ENCODE measurements at places on chromosomes 16 and 17. TPM values are rescaled to one million over a fixed set of nuclear protein-coding genes. Genes with fewer than 3 reads are reported as not detected.

- DNase-seq: no peak
Observed at GRCh38 chr17:76986365-76986764, 118.2 kb downstream of the MGAT5B start.

DNA sequence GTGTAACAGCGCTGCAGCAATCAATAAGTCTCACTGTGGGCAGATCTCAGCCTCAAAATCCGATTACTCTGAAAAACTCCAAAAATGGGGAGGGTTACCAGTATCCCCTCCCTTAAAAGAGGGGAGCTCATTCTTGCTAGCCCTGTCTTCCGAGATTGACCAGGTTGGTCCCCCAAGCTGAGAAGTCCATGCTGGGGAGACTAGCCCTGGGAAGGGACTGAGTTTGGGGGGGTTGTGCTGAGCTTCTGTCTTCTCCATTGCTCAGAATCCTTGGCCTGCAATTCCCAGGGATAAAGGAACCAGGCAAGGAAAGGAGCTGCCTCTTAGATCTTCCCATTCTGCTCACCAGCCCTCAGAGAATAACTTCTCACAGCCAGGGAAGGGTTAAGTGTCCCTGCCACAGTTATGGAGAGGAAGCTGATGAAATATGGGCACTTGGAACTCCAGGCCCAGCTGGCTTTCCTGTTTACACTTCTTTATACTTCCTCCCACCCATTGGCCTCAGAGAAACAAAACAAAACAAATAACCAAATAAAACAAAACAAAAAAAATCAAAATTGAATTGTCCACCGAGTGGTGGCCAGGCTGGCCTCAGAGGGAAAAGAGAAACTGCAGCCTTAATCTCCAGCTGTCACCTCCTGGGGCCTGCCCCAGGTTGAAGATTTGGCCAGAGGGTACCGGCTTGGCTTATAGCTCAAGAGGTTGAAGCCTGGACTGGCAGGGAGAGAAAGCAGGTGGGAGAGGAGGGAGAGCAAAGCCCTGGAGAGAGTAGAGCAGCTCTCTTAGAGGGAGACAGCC is 2.6 kb downstream of the HOXB3 start:
- peak; percentile 18 for DNase-seq

GRCh38 chr16:1078579-1079021 is 6.1 kb downstream of the SSTR5 start:
- no peak for DNase-seq

The COPZ2 gene
- 1.2 TPM for polyA plus RNA-seq

GRCh38 chr17:20200016-20200795 is 191.0 kb downstream of the SPECC1 start:
- no peak for DNase-seq

The ITGAX gene
- polyA plus RNA-seq: 78.8 TPM

The SMIM36 gene
- not detected for polyA plus RNA-seq

The GNAO1 gene
- 0.13 TPM for polyA plus RNA-seq

DNA sequence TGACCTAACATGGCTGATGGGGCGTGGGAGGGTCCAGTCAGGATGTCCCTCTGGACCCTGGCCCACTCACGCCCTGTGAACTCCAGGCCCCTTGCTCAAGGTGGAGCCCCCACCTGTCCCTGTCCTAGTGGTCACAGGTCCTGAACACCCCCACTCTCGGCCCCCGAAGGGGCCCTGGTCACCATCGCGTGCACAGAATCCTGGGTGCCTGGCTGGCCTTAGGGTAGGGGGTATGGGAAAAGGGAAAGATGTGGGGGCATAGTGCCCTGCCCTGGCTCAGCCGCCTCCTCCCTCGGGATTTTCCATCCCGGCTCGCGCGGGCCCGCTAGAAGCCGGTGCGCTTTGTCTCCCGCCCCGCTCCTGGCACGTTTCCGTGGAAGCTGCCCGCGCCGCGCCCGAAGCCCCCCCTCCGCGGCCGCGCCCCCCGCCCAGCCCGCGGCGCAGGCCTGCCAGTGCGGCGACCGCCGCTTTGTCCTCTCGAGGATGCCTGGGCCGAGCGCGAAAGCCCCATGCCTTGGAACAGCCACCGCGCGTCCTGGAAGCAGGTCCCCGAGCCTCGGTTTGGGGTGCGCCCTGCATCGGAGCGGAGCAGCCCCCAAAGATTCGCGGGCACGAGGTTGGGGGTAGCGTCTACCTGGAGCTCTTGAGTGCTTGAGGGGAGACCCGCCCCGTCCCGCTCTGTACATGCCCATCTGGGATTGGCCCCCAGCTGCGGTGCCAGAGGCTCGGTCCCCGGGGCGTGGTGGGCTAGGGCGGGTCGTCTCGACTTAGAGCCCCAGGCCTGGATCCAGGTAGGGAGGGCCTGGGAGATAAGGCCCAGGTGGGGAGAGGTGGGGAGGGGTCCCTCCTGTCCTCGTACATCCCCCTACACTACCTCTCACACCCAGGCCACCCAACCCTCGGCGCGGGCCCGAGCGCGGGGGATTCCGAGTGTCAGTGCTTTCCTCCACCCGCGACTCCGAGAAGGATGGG is 1.3 kb downstream of the SMPD3 start:
- no peak for DNase-seq

DNA sequence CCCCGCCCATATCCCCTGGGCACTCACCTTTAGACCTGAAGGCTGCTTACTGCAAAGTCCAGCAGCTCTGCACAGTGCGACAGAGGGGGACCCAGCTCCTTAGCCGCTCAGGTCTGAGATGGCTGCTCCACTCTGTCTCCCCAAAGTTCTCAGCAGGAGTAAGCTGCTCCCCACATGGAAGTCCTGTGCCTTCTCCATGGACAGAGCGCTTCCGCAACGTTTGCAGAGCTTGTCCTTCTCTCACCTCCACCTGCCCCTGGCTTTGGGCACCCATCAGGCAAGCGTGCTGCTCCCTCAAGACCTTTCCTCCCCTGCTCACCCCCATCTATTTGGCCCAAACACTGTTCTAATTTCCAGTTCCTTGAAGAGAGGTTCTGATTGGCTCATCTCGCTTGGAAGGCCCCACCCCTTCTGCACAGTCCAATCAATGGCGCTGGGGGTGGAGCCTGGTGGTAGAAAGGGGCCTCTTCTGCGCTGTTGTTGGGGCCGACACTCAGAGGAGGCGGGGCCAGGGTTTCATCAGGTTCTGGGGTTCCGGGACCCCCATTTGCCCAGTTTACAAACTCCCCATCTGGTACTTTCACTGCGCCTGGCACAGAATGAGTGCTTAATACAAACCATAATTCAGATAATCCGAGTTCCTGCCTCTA is 137.2 kb downstream of the CYLD start:
- DNase-seq: no peak

The ANKRD40CL gene
- not detected for polyA plus RNA-seq

DNA sequence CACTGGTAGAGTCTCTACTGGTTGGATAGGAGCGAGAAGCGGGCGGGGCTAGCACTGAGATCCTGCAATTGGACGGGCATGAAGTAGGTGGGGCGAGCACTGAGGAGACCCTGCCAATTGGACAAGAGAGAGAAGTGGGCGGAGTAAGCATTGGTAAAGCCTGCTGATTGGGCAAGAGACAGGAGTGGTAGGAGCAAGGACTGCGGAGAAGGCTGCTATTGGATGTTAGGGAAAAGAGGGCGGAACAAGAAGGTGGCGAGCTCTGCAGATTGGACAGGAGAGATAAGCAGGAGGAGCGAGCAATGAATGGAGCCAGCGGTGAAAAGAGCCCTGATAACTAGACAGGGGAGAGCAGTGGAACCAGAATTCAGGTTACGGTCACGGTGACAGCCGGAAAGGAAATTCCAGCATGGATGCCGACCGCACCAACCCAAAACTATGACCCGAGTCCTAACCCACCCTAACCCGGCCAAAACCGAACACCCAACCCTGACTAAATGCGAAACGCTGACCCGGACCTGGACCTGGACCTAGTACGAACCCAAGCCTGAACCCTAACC is 4.8 kb downstream of the SCGB1C2 start:
- DNase-seq: peak; percentile 26

- no peak for DNase-seq
Observed at GRCh38 chr16:19802612-19803011, 82.0 kb downstream of the GPRC5B start.

DNA sequence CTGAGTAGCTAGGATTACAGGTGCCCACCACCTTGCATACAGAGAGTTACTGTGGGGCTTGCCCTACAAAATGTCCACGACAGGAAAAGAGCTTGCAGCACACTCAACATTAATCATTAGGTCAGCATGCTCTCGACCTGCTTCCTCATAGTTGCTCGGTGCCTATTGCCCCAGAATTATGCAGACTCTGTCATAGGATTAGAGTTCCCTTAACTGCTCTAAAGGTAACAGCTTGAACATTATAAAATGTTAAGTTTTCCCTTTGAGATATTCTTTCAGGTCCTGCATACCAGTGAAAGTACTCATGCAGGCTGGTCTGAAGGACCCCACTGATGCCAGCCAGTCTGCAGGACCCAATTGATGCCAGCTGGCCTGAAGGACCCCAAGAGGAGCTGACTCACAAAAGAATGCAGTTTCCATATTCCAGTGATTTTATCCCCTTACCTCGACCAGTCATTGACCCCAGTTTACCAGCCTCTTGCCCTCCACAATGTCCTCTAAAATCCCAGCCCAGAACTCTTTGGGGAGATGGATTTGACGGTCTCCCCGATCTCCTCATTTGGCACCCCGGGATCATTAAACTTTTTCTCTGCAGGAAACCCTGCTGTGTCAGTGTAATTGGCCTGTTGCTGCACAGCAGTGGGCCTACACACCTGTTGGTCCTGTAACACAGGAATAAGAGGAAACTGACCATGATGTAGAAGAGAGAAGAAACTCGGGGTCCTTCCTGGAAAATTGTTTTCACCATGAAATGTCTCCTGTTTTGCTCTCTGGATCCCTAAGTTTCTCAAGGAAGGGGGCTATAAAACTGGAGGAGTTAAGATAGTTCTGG is 10.6 kb downstream of the ICAM2 start:
- DNase-seq: no peak

DNA sequence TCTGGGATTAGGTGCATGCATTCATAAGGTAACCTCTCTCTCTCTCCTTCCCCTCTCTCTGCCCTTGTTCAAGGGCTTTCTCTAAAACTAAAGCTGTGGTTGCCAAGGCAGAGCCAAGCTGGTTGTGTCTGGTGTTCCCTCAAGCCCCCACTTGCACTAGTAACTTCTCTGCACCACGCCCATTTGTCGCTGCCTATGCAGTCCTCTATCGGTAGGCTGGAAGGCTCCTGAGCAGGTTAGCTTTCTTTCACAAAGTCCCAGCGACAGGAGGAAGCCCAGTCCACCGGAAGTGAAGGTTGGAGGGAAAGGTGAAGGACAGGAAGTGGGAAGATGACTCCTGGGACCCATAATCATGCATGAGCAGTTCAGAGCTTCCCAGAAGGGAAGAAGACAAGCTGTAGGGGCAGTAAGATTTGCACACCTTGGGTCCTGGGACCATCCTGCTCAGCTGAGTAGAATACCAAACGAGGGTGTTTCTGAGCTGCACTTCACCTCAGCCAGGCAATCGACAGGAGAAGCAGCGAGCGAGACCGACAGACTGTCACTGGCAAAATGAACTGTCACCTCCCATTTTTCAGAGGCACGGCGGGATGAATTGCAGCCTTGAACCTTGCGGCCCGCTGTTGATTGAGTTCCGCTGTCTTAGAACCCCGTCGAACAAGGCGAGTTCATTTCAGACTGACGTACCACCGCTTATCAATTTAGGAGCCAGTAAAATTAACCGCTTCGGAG is 14.7 kb upstream of the SKAP1 start:
- peak; percentile 50 for DNase-seq

GRCh38 chr16:65070831-65071432 is 50.9 kb downstream of the CDH11 start:
- no peak for DNase-seq

DNA sequence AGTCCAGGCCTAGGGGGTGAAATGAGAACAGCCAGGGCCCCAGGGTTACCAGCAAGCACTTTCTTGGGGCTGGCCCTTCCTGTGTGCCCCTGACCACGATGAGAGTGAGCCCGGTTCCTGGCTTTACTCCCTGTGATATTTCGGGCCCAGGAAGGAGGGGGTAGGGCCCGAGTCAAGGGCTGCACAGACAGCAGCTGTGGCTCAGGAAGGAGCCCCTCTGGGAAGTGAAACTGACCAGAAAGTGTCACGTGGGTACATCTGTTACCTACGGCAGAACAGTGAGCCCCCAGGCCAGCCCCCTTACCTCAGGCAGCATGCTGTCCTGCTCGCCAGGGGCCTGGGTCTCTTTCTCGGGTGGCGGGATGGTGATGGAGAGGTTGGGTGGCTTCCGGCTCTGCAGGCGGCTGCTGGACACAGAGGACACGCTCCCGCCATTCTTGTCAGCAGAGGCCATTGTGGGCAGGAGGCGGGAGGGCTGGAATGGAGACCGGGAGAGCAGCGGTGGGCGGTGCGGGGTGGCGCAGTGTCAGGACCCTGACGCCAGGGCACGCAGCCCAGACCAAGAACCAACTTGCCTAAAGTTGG is 13.8 kb downstream of the AANAT start:
- DNase-seq: peak; percentile 88

The CHRNE gene
- 3.0 TPM for polyA plus RNA-seq

DNA sequence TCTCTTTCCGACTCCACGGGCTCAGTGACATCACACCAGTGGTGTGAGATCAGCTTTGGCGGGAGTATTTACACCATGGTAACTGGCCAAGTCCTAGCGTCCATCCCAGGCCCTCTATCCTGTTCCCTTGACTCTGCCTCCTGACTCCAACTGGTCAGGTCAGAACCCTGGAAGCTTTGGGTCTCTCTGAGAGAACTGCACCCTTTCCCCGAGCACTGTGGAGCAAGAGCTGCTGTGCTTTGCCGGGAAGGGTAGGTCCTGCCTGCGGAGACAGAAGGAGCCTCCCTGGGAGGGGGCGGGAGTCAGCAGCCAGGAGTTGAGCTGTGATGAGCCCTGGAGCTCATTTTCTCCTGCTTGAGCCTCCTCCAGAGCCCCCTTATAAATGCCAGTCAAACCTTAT is 212.1 kb upstream of the TNRC6C start:
- no peak for DNase-seq

GRCh38 chr17:44547625-44548267 is 9.5 kb upstream of the FZD2 start:
- DNase-seq: no peak

The GLP2R gene
- not detected for polyA plus RNA-seq

GRCh38 chr16:80611930-80612327 is 71.1 kb downstream of the DYNLRB2 start:
- no peak for DNase-seq

The STXBP4 gene
- 1.3 TPM for polyA plus RNA-seq

The HBZ gene
- polyA plus RNA-seq: not detected

DNA sequence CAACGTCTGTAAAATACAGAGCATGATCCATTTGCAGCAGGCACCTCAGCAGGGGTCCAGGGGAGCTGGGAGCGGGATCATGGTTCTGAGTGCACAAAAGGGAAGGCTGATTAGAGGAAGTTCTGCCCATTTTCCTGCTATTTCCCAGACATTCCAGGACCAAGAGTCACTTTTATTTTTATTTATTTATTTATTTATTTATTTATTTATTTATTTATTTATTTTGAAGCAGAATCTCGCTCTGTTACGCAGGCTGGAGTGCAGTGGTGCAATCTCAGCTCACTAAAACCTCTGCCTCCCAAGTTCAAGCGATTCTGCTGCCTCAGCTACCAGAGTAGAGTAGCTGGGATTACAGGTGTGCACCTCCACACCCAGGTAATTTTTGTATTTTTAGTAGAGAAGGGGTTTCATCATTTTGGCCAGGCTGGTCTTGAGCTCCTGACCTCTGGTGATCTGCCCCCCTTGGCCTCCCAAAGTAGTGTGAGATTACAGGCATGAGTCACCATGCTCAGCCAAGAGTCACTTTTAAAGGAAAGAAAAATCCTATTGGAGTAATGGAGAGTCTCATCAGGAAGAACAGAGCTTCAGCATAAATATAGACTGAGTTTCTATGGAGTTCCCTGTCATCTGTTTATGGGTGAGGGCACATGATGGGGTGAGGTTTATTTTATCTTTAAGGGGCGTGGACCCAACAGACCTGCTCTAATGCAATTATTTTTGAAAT is 355.2 kb downstream of the HAPSTR1 start:
- DNase-seq: no peak

- DNase-seq: peak; percentile 72
Observed at GRCh38 chr17:78709119-78709681, 72.9 kb downstream of the CYTH1 start.
